BJ (cell line): ENCODE measurements at places on chromosomes 3 and 15. TPM values are rescaled to one million over a fixed set of nuclear protein-coding genes. Genes with fewer than 3 reads are reported as not detected.

DNA sequence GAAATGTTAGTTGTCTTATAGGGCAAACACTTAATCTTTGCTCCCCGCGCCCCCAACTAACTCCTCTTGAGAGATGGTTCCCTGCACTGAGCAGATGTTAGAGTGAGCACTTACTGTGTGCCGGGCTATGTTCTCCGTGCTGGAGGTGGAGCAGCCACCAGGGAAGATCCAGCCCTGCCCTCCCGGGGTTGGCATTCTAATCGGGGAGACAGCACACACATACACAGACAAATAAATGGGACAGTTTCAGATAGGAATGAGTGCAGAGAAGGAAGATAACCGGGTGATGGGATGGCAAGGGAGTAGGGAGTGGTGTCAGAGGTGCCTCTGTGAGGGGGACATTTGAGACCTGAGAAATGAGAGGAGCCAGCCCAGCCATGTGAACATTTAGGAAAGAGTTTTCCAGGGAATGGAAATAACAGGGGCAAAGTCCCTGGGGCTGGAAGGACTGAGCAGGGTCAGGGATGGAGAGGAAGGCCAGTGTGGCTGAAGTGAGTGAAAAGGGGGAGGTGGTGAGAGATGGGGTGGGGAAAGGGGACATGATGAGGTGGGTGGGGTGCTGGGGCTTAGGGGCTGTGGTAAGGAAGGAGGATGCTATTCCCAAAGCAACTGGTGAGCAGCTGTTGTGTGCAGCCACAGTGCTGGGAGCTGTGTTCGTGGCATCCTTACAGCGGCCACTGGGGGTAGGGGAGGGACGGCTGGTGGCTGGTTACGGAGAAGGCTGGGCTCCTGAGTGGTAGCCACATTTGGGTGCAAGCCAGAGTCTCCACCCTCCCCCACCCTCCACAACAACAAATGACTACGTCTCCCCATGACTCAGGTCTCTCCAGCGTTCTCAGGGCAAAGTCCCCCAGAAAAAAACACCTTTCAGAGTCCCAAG lies 15.4 kb upstream of the FGD5 start:
- DNase-seq, result no peak

Gene SLC25A26
- polyA plus RNA-seq, result 29.5 and 34.3 TPM in 2 replicates

Gene IL17RB
- polyA plus RNA-seq, result 0.33 and 0.36 TPM in 2 replicates

- no peak for DNase-seq
Measured at GRCh38 chr15:78415284-78415683, 22.7 kb upstream of the IREB2 start.

GRCh38 chr3:184584464-184584891 lies 22.9 kb downstream of the EPHB3 start:
- DNase-seq, result no peak

GRCh38 chr15:55873024-55873720 lies 120.2 kb downstream of the NEDD4 start:
- no peak for DNase-seq

GRCh38 chr3:182083112-182083511 lies 371.4 kb downstream of the SOX2 start:
- no peak for DNase-seq

DNA sequence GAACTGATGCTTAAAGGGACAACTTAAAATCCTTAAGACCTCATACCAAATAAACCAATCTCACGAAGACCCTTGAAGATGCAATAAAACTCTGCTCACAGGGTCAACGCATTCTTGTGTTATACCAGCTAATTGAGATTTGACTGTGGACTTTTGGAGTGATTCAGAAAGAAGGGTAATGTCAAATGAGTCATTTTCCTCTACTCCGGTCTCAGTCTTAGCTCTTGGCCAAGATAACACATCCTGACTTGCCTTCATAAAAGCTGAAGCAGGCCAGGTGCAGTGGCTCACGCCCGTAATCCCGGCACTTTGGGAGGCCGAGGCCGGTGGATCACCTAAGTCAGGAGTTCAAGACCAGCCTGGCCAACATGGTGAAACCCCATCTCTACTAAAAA lies 3.8 kb downstream of the PKM start:
- DNase-seq, result no peak

GRCh38 chr3:126360714-126361060 lies 3.5 kb upstream of the KLF15 start:
- DNase-seq, result no peak

DNA sequence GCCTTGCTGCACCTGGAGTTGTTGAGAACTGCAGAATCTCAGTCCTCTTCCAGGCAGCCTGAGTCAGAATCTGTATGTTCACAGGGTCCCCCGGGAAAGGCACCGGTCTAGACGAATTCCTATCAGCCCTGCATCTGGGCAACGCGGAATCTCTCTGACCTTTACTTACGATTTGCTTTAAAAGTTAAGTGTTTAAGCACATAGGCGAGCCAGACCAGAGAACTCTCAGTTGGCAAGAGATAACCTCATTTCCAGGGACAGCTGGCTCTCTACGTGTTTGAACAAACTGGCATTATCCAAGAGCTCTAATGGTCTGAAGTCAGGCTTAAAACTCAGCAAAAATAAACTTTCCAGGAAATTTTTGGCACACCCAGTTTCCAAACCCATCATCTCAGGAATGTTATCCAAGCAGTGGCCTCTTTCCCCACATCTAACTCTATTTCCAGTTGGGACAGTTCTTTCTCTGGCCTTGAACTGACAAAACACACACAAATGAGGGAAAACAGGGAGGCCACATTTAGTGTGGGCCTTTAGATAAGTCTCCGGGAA lies 53.4 kb downstream of the HES1 start:
- no peak for DNase-seq

GRCh38 chr15:90809536-90809935 lies 58.9 kb upstream of the FURIN start:
- DNase-seq, result no peak

- no peak for DNase-seq
Measured at GRCh38 chr15:62455441-62455921, 290.4 kb upstream of the C2CD4B start.

Gene CTXN2
- polyA plus RNA-seq, result not detected in 2 replicates

- no peak for DNase-seq
Measured at GRCh38 chr3:134807189-134807588, 12.1 kb downstream of the EPHB1 start.

GRCh38 chr15:67164401-67164791 lies 90.1 kb downstream of the AAGAB start:
- no peak for DNase-seq

Gene COX17
- polyA plus RNA-seq, result 42.0 and 48.1 TPM in 2 replicates

DNA sequence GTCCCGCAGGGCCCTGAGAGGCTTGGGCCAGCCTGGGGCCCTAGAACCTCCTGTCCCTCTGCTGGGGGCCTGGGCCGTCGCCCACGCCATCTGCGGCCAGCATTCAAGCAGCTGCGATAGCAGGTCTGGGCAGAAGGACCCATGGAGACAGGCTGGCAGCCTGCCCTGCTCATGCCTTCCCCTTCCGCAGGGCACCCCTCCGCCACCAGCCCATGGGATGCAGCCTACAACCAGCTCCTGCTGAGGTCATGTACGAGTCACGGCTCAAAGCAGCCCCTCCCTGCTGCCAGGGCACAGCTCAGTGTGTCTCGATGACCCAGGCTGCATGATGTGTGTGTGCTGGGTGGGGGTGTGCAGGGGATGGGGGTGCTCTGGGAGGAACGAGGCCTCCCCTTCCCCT lies 27.8 kb downstream of the DUSP7 start:
- DNase-seq, result no peak

Gene MME
- polyA plus RNA-seq, result 208 and 273 TPM in 2 replicates

GRCh38 chr3:72142028-72142427 lies 357.1 kb upstream of the PROK2 start:
- DNase-seq, result no peak

- no peak for DNase-seq
Measured at GRCh38 chr3:66738625-66739365, 238.0 kb upstream of the LRIG1 start.

- DNase-seq, result no peak
Measured at GRCh38 chr3:112498914-112499711, at the start of gene BTLA. TSS of gene BTLA (minus strand) at chr3:112499472. CDS start at chr3:112499358, 114 bp downstream.

Gene RGMA
- 0.11 and 0.34 TPM in 2 replicates for polyA plus RNA-seq

DNA sequence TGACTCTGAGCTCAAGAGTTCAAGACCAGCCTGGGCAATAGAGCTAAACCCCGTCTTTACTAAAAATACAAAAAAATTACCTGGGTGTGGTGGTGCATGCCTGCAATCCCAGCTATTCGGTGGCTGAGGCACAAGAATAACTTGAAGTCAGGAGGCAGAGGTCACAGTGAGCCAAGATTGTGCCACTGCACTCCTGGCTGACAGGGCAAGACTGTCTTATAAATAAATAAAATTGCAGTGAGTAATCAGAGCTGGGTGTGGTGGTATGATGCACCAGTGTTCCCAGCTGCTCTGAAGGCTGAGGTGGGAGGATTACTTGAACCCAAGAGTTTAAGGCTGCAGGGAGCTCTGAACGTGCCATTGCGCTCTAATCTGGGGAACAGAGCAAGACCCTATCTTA lies 55.9 kb upstream of the GCNT3 start:
- no peak for DNase-seq

- DNase-seq, result no peak
Measured at GRCh38 chr3:178749471-178749870, 213.2 kb downstream of the KCNMB2 start.

Gene PRR20G
- not detected in 2 replicates for polyA plus RNA-seq

Gene CFAP92
- not detected in 2 replicates for polyA plus RNA-seq

DNA sequence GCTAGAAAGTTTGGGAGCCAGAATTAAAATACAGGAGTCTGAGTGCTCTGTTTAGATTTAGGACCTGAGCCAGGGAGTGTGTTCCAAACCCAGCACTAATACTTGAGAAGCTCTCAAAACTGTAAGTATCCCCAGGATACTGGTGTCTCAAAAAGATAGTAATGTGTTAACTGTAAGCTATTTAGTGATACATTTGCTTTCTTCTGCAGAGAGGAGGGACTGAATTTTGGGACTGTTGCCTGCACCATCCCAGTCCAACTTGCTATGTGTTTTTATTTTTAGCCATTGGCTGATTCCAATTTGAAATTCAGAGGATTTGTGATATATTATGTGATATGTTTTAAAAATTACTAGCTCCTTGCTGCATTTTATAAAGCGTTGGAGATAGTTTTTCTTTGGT lies 31.5 kb downstream of the UBE2E1 start:
- no peak for DNase-seq

- DNase-seq, result no peak
Measured at GRCh38 chr3:50807266-50807665, 132.5 kb downstream of the DOCK3 start.

- DNase-seq, result no peak
Measured at GRCh38 chr3:57796261-57796660, 40.2 kb downstream of the SLMAP start.

Gene CCK
- polyA plus RNA-seq, result 0.16 TPM in 1 of 2 replicates, not detected in the other

GRCh38 chr3:50201573-50202315 lies 3.3 kb upstream of the SLC38A3 start:
- DNase-seq, result no peak

Gene FLNB
- polyA plus RNA-seq, result 73.7 and 111 TPM in 2 replicates

Gene ALDH1L1
- polyA plus RNA-seq, result 0.16 and 0.37 TPM in 2 replicates
